Activated naive CD4-positive, alpha-beta T cell (primary cell): ENCODE measurements at places on chromosomes 3 and 15.

DNA sequence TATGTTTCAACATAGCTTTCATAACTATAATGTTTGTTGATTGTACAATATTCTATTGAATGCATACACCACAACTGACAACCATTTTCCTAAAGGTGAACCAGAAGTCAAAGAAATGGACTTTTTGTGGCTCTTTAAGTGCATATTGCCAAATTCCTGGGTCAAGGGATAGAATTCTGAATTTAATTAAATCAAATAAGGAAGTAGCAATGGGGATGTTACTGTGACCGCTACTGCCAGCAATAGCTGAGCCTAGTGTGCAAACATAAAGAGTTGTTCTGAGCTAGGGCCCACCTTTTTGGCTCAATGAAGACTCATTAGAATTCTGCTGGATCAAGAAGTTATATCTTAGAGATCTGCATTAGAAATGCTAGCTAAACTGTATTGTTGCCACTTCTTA, 17.3 kb upstream of the KBTBD8 start:
- no peak for DNase-seq

DNA sequence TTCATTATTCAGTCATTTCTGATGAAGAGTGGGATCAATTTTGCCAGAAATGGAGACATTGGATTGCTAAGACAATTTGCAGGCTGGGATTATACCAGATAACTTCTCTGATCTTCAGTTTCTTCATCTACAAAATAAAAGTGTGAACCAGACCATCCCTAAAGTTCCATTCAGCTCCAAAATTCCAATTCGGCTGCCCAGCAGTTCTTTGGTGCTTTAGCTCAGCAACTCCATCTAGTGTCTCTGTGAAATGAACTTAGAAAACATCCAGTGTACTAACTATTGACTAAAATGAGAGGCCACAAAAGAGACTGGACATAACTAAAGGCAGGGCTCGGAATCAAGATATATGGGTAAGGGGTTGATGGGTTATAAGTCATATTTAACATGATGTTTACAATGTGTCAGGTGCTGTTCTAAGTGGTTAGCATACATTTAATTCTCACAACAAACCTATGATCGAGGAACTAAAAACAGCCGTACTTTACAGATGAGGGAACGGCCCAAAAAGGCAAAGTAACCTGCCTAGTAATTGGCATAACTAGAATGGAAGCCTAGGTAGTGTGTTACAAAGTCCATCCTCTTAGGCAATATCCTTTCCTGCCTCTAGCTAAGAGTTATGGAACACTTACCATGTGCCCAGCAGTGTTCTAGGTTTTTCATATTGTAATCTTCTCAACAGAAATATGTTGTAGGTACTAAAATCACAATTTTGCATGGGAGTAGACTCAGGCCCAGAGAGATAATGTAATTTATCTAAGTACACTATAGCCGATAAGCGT, 17.0 kb downstream of the THAP10 start:
- DNase-seq = no peak

- no peak for DNase-seq
Observed at GRCh38 chr3:149474250-149474817, at the start of gene TM4SF4. TM4SF4 (plus strand) TSS chr3:149474697; CDS start chr3:149474878, 181 bp downstream.

DNA sequence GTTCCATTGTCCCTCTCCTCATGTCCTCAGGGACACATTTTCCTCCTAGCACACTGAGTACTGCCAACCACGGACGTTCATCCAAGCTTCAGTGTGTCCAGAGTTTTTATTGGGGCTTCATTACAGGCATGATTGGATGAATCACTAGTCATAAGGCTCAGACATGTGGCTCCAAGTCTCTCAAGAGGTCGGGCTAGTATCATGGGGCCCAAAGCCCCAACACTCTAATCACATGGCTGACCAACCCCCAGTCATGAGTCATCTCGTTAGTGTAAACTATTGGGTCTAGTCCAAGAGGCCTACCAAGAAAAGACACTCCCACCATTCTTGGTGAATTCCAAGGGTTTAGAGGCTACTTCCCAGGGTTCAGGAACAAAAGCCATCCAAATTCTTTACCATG, 4.4 kb downstream of the TERC start:
- DNase-seq = no peak

- no peak for DNase-seq
Observed at GRCh38 chr3:117955196-117955595, 1079.5 kb downstream of the IGSF11 start.

DNA sequence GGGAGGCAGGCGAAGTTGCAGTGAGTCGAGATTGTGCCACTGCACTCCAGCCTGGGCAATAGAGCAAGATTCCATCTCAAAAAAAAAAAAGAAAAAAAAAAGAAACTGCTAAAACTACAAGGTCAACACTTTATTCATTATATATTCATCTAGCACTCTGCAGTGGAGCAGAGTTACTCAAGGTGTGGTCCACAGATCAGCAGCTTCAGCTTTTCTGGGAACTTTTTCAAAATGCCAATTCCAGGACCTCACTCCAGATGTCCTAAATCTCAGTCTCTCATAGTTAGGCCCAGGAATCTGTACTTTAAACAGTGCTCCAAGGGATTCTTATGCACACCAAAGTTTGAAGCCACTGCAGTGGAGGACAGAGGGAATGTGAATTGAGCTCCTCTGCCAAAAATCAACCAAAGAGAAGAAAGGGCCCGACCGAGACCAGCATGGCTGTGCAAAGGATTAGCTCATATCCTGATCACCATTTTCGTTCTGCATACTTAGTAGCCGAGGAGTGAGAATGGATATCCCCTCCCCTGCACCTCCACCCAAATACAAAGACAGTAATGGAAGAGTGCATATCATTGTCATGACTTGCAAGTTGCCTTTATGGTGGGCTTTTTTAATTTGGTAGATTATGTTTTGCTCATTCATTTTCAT, 201.9 kb downstream of the MEX3B start:
- no peak for DNase-seq

GRCh38 chr3:101292027-101292426, 28.3 kb downstream of the IMPG2 start:
- no peak for DNase-seq

DNA sequence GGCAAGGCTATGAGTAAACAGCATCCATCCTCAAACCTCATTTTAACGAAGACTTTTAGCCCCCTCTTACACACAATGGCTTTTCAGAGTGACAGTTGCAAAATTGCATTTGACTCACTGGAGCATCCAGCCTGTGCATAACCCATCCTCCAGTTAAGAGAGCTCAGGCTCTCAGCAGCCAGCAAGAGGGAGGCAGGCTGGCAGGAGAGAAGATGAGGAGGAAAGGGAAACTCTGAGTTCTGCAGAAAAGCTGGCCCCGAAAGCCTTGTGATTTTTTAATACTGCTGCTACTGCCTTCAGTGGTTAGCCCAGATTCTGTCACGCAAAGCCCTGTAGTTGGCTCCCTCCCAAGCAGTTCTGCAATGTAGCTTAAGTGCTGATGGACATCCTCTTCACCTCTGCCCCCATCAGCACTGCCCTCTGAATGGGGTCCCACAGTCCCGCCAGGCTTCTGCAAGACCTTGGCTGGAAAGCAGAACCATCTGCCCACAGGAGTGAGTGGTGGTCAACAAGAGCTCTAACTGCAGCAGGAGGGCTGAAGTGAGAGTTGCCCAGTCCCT, 371.3 kb downstream of the EPHB1 start:
- no peak for DNase-seq

DNA sequence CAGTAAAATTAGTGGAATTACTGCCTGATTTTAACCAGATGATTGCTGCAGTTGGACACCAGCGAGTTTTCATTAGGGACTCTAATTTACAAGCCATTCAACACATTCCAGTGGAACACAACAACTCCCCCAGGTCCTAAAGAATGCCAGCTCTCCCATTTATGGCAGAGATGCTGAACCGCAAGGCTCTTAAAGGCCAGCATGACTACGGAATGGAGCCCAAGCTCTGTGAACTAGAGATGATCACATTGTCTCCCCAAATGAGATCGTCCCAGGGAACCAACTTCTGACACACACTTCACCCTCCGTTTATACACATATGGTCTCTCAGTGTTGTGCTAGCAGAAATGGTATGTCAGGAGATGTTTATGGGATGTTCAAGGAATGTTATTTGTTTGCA, 446.2 kb upstream of the NR2F2 start:
- no peak for DNase-seq

- no peak for DNase-seq
Observed at GRCh38 chr3:54520060-54520459, 397.7 kb downstream of the CACNA2D3 start.

DNA sequence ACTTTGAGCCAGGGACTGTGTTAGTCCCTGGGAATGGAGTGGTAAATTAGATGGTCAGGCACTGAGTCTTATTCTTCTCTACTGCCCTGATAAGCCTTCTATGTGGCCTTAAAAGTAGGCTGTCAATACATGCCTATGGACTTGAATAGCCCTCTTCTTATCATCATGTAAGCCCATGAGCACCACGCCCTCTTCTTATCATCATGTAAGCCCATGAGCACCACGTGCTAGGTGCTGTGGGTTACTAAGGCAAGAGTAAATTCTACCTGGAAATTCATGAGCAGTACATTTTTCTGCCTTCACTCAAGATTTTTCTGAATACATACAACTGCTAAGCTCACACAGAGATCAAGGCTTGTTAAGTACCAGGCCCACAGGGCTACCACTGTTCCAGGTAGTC, 68.5 kb downstream of the DHX30 start:
- DNase-seq = no peak

- no peak for DNase-seq
Observed at GRCh38 chr15:42914728-42915497, 5.7 kb downstream of the TTBK2 start.

GRCh38 chr3:184238246-184238818, 8.9 kb downstream of the VWA5B2 start:
- no peak for DNase-seq

DNA sequence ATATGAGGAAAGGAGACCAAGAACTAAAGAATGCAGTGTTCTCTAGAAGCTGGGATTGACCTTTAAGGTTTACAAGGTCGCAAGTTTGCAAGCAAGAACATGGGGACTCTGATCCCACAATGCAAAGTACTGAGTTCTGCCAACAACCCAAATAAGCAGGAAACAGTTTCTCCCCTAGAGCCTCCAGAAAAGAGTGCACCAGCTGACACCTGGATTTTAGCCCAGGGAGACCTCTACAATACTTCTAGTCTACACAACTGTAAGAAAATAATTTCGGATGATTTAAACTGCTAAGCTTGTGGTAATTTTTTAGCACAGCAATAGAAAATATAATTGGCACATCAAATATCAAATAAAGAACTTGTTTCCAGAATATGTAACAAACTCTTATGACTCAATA, 46.4 kb downstream of the EHHADH start:
- DNase-seq = no peak

- DNase-seq = no peak
Observed at GRCh38 chr15:23736033-23736673, 49.0 kb upstream of the NDN start.

DNA sequence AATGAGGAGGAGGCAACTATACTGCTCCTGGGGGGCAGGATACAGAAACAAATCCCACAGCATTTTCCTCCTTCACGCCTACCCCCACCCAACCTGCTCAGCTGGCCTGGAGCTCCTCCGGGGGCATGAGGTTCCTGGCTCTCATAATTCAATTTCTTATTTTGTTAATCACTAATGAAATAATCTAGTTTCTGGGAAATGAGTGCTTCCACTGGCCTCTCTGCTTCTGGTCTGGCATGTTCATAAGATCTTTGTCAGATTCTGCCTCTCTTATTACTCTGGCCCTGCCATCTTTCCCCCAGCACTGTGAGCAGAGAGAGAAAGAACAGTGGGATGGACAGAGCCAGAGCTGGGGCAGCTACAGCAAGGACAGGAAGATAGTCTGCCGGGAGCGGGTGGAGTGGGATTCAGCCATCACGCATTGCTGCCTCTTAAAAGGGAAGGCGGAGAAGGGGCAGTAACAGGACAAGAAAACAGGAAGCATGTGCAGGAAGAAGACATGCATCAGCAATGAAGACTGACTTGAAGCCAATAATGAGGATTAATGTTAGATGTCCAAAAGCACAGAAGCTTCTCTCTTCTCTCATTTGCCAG, 13.6 kb downstream of the RPAP1 start:
- DNase-seq = no peak

DNA sequence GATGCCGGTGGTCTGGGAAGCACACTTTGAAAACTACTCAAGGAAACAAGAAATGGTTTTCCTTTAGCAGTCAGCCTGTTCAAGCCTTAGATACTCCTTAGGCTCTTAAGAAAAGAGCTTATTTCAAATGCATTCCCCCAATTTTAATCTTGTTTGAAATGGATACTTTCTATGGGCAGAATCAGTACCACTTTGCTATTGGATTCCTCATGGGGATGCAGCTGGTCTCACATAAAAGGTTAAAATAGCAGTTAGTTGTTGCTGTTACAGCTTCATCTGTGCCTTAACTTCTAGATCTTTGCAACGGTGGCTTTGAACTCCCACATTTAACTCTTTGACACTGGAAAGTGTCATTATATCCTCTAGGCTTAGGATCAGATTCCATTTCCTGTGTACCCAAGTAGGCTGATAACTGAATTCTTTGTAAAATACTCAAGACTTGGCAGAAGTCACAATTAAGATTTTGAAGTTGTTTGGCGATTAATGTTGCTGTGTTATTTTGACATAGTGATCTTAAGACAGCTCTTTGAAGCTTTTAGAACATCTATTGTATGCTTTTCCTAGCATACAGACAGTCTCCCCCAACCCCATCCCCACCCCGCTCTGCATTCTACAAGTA, 2.2 kb downstream of the THBS1 start:
- no peak for DNase-seq

GRCh38 chr3:159914426-159914825, 74.2 kb upstream of the IL12A start:
- DNase-seq = no peak

DNA sequence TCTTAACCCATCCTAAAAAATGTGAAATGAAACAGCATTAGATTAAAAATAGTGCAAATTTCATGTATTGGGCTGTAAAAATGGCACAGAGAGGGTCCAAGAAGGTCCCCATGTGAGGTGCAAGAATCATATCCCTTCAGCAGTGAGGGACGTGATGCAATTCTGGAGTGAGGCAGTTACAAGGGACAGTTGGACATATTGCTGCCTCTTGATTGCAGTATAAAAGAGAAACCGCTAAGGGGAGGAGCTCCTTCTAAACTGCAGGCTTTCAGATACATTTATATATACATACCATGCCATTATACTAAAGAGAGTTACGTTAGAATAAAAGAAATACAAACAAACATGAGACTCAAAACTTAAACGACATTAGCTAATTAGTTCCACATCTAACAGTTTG, 304.2 kb upstream of the CTNNB1 start:
- no peak for DNase-seq

GRCh38 chr3:39025222-39025970, 26.3 kb downstream of the SCN11A start:
- DNase-seq = no peak

- DNase-seq = no peak
Observed at GRCh38 chr3:12235691-12236090, 53.2 kb upstream of the PPARG start.

GRCh38 chr3:188472336-188472735, 318.4 kb downstream of the LPP start:
- no peak for DNase-seq
